ENCODE measurements at places on chromosomes 16 and 17.

GRCh38 chr17:59914274-59914854, 21.4 kb downstream of the RPS6KB1 start:
- DNase-seq: no peak

DNA sequence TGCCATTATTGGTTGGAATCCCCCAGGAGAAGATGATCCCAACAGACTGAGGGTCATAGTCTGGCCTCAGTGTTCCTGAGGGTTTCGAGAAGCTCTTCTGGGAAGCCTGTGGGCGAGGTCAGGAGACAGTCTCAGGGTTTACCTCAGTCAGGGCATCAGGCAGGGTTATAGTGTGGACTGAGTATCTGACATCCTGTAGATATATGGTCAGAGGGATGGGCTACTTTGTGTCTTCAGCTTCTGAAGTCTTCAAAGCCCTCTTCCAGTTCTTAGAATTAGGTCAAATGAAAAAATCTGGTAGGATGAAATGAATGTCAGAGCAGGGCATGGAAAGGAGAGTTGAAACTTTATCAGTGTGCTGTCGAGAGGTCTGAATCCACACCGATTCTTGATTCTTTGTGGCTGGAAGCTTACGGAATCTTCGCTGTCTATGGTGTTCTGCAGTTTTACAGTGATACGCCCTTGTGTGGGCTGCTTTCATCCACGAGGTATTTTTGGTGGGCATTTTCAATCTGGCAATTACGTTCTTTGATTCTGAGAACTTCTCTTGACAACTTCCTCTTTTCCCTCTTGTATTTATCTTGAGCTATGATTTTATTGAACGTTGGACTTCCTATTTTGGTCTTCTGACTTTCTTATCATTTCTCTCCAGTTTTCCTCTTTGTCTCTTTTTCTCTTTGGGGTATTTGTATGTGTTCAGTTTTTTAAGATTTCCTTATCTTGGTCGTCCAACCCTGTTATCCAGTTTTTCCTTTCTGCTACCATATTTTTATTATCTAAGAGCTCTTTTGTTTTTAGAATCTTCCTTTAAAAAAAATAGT, 30.4 kb downstream of the BPTF start:
- no peak for DNase-seq

DNA sequence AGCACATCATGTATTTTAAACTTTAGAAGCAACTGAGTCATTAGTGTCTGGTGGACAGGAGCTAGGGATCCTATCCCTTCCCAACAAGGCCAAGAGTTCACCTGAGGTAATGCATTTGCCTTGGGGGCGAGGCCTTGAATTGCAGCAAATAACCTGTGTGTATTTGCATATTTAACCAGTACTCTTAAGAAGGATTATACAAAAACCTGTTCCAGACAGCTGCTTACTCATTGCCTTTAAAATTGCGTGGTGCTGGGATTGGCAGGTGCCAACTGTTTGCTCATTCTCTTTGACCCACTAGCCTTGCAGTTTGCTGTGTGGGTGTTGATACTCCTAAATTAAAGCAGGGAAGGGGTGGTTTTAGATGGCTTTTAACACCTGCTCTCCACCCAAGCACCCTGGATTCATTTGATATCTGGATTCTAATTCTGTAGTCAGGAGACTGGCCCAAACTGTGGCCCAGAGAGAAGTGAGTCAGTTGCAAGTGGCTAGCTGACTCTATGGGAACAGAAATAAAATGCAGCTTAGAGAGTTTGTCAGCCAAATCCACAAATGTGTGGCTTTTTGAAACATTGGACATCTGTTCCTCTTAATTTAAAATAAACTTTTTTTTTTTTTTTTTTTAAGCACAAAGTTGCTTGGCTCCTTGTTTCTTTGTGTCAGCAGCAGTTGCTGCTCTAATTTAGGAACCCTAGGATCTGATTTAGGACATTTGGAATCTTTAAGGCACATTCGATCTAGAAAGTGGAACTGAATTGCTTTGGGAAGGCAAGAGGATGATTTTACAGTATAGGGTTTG, 46.9 kb downstream of the TUBD1 start:
- peak; percentile 77 for DNase-seq

- DNase-seq: peak; percentile 45
Measured at GRCh38 chr16:54285414-54286089, 1.0 kb downstream of the IRX3 start.

- no peak for DNase-seq
Measured at GRCh38 chr16:70724146-70725023, 38.5 kb upstream of the MTSS2 start.

DNA sequence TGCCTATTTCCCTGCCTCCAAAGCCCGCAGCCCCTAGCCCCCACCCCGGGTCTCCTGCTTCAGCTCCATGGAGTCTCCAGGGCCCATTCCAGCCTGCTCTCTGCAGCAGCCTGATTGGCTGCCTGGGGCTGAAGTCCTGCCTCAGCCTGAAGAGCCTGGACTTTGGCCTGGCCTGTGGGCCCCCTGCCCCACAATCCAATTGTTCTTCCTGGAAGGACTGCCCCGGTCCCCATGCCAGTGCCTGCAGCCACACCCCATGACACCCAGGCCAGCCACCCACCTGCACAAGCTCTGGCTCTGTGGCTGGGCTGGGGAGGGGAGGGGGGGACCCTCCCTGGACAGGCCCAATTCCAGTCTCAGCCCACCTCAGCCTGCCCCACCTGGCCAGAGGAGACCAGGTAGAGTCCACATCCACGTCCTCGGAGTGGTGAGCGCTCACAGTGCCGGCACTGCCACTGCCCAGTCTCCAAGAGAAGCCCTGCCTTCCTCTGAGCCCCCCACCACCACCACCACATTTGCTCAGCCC, 12.3 kb downstream of the ENPP7 start:
- peak; percentile 21 for DNase-seq

DNA sequence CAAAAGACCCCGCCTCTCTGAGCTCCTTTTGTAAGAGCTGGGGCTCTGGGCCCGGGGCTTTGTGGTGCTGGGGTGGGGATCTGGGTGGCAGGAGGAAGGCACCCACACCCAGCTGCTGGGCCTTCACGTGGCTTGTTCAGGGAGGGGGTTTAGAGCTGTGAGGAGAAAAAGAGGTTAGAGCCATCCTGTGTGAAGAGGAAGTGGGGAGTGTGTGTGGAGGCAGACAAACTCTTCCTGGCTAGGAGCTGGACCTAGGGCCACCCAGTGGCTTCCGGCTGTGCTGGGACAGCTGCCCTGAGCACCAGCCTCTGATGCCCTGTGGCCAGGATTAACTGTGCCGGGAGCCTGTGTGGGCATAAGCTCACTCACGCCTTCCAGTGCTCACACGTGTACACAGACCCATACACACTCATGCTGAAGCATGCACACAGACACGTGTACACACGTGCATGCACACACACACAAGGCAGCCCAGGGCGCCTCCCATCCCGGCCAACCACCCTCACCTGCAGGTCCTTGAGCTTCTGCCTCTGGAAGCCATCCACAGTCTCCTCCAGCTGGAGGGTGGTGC, 7.4 kb downstream of the CIBAR2 start:
- DNase-seq: no peak

GRCh38 chr17:47997586-47997985, 26.7 kb downstream of the CDK5RAP3 start:
- DNase-seq: no peak

DNA sequence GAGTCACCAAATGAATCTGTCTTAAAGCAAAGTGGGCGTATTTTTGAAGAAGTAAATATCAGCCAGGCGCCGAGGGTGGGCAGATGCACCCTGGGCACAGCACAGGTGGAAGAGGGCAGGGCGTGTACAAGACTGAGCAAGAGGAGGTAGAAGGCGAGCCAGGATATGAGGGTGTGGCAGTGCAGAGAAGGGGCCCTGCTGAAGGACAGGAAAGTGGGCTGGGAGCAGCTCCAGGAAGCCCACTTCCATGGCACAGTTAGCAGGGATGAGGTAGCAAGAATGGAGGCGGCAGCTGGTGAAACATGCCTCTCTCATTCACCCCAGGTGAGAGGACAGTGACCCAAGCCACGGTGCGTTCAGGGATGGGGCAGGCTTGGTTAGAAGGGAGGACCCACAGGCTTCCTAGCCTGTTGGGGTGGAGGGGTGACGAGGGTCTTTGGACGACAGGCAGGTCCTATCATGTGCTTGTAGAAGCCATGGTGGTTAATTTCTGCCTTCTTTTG, 149.3 kb downstream of the CLEC16A start:
- DNase-seq: no peak

DNA sequence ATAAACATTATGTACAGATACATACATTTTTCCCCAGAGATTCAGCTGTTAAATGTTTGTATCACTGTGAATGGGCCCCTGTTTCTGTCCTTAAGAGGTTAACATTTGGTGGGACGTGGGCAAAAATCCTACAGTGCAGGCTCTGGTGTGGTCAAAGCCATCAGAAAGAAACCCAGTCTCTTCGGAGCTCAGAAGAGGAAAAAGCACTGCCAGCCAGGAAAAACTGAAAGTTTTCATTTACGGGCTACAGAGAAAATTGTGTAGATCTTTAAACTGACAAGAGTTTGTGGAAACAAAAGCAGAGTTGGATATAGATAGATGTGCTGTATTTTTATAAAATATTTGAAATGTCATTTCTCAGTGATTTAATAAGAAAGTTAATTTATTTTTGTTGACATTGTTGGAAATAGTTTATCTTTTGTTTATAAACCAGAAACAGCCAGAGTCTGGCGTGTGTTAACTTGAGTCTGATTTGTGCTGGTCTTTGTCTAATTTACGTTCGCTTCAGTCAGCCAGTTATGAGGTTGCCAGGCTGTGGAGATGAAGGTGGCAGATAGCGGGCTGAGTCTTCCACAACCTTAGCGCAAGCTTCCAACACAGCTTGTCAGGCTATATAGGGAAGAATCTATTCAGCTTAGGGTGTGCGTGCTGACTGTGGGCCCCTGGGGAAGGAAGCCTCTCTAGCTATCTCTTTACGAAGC, 9.5 kb upstream of the TEKT3 start:
- no peak for DNase-seq

DNA sequence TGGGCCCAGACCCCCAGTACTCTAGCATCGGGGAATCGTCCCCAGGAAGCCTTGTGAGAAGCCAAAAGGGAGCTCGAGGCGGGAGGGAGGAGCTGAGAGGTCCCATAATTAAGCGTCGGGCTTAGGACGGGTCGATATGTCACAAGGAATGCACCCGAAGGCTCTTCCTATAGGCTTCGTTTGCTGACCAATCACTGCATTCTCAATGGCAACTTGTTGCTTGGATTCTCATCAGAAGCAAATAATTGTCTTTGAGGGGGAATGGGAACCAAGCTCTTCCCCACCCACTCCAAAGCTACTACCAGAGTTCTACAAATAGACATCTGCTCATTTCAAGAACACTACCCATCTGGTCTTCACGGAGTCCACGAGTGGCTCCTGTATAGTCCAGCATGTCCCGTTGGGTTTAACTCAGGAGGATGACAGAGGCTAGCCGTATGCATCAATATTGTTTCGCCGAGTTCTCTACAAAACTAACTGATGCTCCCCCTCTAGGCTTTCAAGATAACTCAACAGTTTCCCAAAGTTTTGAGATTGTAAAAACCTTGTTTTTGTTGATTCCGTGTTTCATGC, 628 bp upstream of the BLMH start:
- no peak for DNase-seq

- DNase-seq: peak; percentile 77
Measured at GRCh38 chr17:6669479-6670212, 18.1 kb downstream of the C17orf100 start.

DNA sequence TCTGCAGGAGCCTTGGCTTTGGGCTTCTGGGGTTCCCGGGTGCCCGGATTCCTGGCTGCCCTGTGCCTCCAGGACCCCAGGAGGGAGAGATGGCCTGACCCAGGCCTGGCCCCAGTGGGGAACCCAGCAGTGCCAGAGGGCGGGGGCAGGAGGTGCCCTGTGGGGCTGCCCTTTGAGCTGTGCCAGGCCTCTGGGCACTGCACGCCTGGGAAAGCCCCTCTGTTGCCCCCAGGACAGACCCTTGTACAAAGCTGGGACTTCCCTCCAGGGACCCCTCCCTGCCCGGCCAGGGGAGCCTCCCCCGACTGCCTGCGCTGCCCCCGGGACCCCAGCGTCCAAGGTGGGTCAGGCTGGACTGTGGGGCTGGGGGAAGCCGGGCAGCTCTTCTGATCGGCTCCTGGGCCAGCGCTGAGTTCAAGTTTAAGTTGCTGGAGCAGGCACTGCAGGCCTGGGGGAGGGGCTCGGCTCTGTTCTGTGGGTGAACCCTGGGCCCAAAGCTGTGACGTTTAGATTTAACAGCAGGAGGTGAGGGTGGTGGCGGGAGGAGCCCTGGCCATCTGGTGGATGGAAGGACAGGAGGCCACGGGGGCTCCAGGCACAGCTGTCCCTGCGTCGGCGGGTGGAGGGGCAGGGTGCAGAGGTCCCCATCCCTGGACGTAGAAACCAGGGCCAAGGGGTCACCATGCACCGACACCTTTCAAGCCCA, 27.6 kb upstream of the C1QTNF8 start:
- DNase-seq: no peak

- DNase-seq: no peak
Measured at GRCh38 chr16:60363566-60363965, 1629.5 kb upstream of the GOT2 start.

- DNase-seq: no peak
Measured at GRCh38 chr17:32631341-32632096, 144.7 kb downstream of the CDK5R1 start.

DNA sequence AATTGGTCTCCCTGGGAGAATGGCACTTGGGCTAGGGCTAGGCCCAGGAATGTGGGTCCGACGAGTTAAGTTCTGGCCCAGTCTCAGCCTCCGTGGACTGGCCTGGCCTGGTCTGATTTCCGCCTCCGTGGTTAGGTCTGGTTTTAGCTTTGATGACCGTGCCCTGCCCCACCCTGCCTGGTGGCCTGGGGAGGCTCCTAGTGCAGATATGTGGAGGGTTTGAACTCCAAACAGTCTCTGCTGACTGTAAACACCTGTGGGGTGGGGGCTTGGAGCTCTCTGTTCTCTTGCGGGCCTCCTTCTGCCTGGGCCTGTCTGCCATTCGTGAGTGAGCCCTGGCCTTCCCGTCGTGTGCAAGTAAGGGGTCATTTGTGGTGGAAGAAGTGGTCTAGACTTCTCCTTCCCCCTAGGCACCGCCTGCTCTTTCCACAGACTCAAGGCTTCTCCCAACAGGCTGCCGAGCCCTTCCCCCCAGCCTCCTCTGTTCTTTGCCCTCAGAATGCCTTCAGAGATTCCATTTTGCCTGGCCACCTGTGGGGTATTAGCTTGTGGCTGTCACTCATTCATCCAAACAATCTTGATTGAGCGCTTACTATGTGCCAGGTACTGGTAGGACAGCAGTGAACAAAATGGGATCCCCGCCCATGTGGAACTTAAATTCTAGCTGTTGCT, 1.6 kb downstream of the ATP6V0C start:
- DNase-seq: no peak

DNA sequence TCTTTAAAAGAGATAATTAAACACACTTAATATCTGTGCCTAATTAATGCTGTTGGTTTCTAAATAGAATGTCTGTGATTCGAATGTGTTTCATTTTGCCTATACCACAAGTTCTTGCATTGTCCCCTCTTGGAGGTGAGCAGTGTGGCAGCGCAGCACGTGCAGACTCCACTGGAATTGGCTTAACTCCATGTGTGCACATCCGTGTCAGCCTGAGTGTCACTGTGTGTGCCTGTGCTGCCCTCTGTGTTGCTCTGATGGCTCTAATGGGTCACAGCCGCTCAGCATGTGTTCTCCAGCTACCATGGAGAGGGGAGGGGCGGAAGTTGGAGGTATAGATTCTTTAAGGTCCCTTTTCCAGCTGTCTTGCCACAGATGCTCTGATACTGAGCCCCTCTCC, 226.6 kb downstream of the SPECC1 start:
- DNase-seq: no peak

- DNase-seq: no peak
Measured at GRCh38 chr16:86961171-86961601, 356.0 kb downstream of the C16orf95 start.

Data from Calu3 (cell line).